Fibroblast of skin of scalp (primary cell): ENCODE measurements at places on chromosomes 7 and 10.

DNA sequence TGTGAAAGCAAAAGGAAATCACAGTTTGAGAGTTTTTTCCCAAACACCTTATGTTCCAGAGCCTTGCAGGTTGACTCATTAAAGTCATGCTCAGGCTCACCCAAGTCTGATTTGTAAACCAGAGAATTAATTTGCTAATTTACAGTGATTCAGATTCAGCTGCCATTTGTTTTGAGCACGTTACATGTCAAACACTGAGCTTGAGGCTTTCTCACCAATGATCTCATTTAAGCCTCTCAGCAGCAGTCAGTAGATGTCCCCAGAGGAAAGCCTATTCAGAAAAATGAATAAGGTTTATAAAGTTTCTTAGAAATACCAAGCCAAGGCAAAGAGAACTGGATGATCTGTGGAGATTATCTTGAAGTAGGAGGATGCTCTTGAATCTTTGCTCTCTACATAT is 420.4 kb downstream of the HTR7 start:
- no peak for DNase-seq

- DNase-seq: no peak
These were observed 229.8 kb upstream of the LRRN3 start for GRCh38 chr7:110861163-110861562.

DNA sequence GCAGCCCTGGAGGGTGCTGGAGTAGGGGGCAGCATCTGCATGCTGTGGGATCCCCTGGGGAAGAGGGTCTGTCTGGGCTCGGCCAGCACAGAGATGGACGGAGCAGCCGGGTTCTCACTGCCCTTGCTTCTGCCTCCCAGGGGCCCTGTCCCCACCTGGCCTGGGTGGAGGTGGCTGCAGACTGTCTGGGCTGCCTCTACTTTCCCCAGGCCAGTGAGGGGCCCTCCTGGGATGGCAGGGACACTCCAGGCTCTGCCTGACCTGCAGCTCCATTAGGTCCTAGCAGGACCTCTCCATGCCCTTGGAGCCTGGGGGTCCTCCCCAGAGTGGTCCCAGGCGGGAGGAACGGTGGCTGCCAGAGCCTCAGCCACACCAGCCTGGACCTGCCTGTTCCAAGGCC is 63.7 kb downstream of the PWWP2B start:
- DNase-seq: no peak

GRCh38 chr10:45442662-45443061 is 68.6 kb downstream of the ALOX5 start:
- no peak for DNase-seq

GRCh38 chr10:86042161-86042560 is 324.4 kb downstream of the GRID1 start:
- DNase-seq: no peak

- no peak for DNase-seq
These were observed 1.3 kb upstream of the SORCS3 start for GRCh38 chr10:104639590-104640338.

- peak; percentile 66 for DNase-seq
These were observed 140.2 kb downstream of the AUTS2 start for GRCh38 chr7:69738396-69738951.

DNA sequence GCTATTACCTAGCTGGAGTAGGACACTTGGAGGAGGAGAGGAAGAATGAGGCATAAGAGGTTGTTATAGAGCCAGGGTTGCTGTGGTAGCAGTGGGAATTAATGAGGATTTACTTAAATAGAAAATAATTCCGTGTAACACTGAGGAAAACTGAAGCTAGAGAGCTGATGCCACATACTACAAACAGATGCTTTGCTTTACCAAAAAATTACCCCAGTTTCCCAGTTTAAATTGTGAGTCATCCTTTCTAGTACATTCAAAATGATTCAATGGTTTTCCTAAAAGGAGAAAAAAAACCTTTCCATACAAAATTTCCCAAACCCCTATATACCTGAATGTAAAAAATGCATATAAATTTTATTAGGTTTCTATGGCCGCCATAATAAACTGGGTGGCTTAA is 58.3 kb downstream of the ZNF518A start:
- peak; percentile 19 for DNase-seq

DNA sequence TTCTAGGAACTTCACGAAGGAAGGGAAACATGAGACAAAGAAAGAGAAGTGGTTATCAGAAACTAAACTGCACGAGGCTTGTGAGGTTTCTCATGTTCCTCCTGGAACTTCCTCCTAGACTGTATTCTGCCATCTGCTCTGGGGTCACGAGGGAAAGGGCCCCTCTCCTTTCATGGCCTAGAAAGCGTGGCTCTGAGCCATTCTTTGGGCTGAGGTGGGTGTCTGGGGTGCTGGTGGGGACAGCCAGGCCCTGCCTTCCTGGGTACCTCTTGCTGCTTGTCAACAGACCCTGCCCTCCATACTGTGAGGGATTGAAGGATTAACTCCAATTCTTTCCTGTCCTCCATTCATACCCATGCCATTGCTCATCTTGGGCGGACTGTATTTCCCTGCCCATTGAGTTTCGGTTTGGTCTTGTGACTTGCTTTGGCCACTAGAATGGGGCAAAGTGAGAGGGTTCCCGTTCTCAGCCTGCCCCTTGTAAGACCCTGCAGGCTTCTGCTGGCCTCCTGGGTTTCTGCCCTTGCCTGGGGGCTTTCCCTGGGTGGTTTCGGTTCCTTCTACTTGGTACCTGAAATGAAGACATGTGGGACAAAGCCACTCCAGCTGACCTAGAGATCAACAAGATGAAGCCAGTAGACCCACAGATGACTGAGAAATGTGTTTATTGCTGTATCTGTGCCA is 14.9 kb upstream of the GIMAP8 start:
- DNase-seq: no peak

GRCh38 chr7:96993094-96993865 is 12.1 kb upstream of the DLX6 start:
- no peak for DNase-seq

DNA sequence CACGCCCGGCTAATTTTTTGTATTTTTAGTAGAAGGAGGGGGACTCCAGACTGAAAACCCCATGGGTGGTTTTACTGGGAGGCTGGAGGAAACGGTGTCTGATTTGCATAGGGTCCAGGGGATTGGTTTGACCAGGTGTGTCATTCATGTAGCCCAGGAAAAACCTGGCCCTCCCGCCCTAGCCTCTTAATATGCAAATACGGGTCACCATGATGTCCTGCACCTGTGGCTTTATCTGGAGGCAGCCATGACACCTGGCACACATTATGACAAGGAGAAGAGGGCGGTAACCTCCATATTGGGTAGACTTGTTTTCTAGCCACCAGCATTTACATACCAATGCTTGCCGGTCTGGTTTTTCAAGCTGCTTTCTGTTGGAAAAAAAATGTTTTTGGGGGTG is 68.0 kb downstream of the TRIL start:
- no peak for DNase-seq

GRCh38 chr10:36872702-36873393 is 252.6 kb upstream of the ANKRD30A start:
- no peak for DNase-seq

DNA sequence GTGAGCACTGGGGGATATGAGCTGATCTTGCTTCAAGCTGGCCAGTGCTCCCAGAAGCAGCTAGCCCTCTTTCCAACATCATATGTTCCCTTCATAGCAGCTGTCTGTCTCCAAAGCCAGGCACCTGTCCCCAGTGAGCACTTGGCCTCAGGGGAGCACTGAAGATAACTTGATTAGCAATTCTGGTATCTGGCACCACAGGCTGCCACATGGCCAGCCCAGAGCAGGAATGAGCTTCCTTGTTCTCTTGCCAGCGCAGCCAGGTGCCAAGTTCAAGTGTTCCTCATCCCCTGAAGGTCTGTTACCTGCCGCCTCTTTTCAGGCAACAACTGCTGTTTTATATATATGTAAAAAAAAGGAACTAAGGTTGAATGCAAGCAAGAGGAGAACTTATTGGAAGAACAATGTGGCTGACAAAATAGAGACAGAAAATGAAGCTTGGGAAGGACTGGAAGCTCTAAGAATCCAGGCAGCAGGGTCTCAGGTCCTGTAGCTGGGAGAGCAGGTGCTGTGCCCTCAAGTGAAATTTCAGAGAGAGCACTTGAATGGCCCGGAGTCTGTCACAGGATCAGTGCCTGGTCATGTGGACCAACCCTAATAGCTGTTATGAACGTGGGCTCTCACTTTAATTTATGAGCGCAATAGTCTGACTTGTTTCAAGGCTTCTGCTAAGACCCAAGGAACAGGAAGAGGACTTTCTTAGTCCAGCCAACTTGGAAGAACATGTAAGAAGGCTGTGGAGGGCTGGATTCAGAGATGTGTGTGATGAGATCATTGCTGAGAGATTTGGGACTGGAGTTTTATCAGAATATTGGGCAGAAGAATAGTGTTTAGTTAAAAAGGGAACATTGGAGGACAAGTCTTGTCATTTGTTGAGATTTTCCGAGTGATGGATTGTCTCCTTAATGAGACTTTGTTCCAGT is 267.2 kb downstream of the GLRX3 start:
- no peak for DNase-seq
